Heart left ventricle (tissue), 16 donors: ENCODE measurements at places on chromosomes 4 and X. TPM values are rescaled to one million over a fixed set of nuclear protein-coding genes. Genes with fewer than 3 reads are reported as not detected.

DNA sequence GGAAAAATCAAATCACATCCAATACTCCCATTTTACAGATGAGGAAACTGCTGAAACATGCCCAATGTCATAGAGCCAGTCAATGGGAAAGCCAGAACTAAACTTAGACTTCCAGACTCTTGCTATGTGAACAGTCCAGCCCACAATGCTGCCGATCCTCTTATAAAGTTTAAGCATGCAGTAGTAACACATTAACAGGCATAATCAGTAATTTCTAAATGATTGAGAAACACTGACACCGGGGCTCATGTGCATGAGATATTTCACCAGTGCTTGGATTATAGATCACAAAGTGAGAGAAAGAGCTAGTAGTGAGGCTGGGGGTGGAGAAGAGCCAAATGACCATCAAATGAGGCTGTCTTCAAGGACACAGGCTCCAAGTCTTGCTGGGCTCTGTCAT lies 2.5 kb downstream of the BDH2 start:
- no peak for DNase-seq

GRCh38 chrX:151030845-151031244 lies 47.7 kb downstream of the HMGB3 start:
- no peak for DNase-seq

GRCh38 chrX:136106920-136107528 lies 40.3 kb upstream of the FHL1 start:
- no peak for DNase-seq

DNA sequence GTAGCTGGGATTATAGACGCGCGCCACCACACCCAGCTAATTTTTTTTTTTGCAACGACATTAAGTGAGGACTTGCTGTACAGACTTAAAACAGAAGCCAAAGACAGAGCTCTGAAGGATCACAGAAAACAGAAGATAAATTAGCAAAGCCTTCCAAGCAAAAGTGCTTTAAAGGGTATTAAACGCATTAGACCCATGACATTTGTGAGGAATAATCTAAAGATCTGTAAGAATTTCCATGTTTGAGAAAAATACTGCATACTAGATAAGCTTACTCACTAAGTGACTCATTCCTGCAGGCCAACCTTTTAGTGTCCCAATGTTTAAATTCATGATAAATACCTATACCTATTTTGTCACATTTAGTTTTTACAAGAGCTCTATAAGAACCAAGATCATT lies 27.4 kb downstream of the SMARCA1 start:
- DNase-seq = no peak

- peak; percentile 66 for DNase-seq
Observed at GRCh38 chr4:101279377-101279871, 67.9 kb downstream of the PPP3CA start.

DNA sequence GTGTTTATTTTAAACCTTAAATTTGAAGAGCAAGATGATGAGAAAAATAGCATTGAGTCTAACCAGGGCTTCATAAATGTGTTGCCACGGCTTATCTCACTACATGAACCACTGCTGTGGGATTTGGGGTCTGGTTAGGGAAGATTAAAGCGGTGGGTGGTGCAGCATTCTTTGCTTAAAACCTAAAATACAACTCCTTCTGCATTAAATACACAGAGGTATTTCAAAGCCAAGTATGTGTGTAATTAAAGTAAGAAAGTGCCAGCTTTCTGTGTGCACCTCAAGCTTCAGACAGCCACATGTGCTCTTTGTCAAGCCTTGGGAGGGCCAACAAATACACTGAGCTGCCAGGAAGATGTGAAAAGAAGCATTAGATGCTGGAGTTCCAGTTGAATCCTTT lies 128.0 kb downstream of the CPE start:
- DNase-seq = no peak

DNA sequence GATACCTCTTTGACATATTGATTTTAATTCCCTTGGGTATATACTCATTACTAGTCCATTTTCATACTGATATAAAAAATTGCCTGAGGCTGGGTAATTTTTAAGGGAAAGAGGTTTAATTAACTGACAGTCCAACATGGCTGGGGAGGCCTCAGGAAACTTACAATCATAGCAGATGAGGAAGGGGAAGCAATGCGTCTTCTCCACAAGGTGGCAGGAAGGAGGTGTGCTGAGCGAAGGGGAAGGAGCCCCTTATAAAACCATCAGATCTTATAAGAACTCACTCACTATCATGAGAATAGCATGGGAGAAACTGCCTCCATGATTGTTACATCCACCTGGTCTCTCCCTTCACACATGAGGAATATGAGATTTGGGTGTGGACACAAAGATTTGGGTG lies 42.4 kb downstream of the MSX1 start:
- DNase-seq = no peak

DNA sequence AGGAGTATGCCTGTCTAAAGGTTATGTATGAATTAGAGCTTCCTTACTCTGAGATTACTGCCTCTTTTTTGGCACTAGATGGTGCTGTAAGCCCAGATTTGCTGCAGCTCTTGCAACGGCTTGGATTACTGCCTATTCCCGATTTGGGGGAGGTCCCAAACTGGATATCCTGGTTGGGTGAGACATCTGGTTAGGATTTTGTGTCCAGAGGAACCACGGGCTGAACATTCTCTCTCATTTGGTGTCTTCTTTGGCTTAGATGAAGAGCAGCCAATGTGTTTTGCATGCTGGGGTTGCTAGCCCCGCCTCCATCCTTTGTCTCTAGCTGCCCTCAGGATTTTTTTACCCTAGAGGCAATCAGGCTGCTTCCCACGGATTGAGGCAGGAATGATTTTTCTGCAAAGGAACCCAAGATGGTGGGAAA lies 31.9 kb downstream of the F8A1 start:
- DNase-seq = peak; percentile 26

- DNase-seq = no peak
Observed at GRCh38 chrX:130826249-130826648, 76.8 kb downstream of the ENOX2 start.

GRCh38 chrX:71224098-71224708 lies 1.2 kb downstream of the GJB1 start:
- DNase-seq = no peak

GRCh38 chr4:178556796-178557195 lies 1114.6 kb upstream of the AGA start:
- no peak for DNase-seq

ZNF157 gene
- not detected for total RNA-seq

TBCK gene
- total RNA-seq = 19.1 TPM
